ENCODE measurements at places on chromosomes 3 and 15.
A peak's percentile ranks its signal among the peaks of the same experiment; 100 is the strongest.

DNA sequence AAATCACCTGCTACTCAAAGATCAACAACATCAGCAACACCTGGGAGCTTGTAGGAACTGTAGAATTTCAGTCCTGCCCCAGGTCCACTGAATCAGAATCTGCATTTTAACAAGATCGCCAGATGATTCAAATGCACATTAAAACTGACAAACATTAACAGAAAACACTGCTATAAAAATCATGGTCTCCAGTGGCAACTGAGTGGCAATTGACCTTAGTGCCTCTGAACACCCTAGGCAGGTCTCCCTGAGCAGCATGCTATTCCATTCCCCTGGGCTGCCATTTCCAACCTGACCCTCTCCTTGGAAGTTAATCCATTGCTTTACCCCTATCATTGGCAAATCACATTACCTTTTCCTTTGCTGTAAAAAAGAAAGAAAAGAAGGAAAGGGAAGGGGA is 23.0 kb upstream of the TOP2B start:
- DNase-seq, result no peak

GRCh38 chr3:120341658-120342346 is 7.4 kb downstream of the LRRC58 start:
- no peak for DNase-seq

DNA sequence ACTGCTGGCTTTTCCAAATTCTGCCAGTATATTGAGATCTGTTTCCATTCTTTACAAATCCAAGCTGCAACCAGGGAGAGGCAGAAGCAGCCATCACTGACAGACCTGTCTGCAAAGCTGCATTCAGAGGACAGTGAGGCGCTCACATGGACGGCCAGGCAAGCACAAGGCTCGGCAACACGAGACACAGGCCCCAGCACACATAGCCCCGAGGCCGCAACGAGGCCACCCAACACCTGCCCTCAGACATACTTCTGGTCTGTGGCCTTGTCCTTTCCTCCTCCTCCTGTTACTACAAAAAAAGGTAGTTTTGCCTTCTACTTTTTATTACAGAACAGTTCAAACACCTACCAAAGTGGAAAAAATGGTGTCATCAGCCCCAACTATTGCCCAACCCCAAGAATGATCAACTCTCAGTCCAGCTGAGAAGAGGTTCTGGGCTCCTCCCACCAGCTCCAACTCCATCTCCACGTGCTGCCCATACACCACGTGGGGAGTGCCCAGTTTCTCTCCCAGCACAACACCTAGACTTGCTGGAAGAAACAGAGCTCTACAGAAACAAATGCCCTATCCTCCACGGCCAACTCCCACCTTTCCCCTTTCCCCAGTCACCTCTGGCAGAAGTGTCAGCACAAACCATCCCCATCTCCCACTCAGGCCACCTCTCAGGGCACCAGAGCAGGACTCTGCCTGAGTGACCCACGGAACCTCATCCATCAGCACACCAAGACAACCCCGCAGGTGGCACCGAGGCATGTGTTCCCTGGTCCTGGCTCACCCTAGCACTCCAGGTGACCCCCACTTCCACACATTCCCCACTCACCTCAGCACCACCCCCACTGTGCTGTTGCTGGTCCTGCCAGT is 7.4 kb downstream of the ZXDC start:
- no peak for DNase-seq

- DNase-seq, result no peak
These were observed 96.9 kb downstream of the ZPLD1 start for GRCh38 chr3:102531686-102532085.

GRCh38 chr15:25438601-25439368 is at the start of gene UBE3A:
UBE3A (minus strand) TSS chr15:25439024; CDS start chr15:25409107, 29,917 bp downstream.
- DNase-seq, result peak; percentile 79

- no peak for DNase-seq
These were observed 286.9 kb downstream of the UACA start for GRCh38 chr15:70476441-70476840.

- no peak for DNase-seq
These were observed 14.5 kb downstream of the RIOX2 start for GRCh38 chr3:97957617-97958311.

DNA sequence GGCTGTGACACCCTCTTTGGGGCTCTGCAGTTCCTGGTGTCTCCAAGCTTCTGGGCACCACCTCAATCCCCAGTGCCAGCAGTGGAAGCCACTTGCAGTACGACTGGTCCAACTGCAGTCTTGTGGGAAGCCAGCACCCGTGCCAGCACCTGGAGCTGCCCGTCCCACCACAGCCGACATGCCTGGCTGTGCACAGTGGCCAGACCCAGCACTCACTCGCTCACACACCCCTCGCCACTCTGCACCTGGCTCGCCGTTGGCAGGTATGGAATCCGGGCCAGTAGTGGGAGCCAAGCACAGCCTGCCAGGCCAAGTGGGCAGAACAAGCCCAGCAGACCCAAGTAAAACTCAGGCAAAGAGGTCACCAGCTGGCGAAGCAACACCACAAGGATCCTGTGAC is 64.1 kb upstream of the IMPG2 start:
- no peak for DNase-seq

- no peak for DNase-seq
These were observed 2.0 kb downstream of the XRN1 start for GRCh38 chr3:142445816-142446254.

GRCh38 chr15:61653110-61653509 is 407.1 kb downstream of the VPS13C start:
- no peak for DNase-seq

- DNase-seq, result no peak
These were observed 100.0 kb downstream of the PCCB start for GRCh38 chr3:136350132-136350531.

- no peak for DNase-seq
These were observed 47.2 kb downstream of the CCDC33 start for GRCh38 chr15:74283368-74283767.

DNA sequence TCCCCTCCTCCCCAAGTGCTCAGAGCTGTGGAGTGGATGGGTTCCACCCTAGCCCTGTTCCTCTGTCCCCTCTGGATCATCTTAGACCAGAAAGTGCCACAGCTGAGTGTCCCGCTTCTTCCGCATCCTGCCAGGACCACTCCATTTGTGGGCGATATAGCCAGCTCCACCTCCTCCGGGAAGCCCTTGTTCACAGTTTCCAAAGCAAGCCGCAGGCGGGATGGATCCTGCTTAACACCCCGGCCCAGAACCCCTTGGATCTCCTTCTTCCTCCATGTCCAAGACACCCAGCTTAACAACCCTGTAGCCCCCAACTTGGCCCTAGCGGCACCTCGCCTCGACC is 490 bp upstream of the ALAS1 start:
- no peak for DNase-seq

DNA sequence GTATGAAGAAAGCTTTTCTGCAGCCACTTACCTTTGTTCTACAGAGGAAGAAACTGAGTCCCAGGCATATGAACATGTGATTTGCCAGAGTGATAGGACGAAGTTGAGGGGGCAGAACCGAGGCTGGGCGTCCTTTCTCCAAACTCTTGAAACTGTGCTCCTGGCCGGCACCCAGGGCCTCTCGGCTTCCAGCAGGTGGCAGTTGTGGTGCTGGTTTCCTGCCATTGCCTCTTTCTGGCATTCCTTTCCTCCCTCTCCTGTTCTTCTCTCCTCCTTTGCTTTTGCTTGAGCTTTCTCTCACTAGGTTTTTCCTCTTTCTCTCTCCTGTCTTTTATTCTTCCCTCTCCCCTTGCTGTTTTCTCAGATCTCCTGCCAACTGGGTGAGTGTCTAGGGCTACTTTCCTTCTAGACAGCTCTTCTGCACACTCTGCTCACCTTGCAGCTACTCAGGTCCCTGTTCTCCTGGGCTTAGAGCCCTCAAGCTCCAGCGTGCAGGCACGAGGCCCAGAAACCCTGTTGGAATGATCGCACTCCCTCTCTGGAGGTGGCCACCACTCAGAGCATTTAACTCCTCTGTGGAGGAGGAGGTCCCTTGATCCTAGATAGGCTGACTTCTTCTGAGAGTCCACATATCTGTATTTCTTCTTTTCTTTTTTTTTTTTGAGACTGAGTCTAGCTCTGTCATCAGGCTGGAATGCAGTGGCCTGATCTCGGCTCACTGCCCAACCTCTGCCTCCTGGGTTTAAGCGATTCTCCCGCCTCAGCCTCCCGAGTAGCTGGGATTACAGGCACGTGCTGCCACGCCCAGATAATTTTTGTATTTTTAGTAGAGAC is 26.2 kb downstream of the TRAK1 start:
- peak; percentile 67 for DNase-seq

DNA sequence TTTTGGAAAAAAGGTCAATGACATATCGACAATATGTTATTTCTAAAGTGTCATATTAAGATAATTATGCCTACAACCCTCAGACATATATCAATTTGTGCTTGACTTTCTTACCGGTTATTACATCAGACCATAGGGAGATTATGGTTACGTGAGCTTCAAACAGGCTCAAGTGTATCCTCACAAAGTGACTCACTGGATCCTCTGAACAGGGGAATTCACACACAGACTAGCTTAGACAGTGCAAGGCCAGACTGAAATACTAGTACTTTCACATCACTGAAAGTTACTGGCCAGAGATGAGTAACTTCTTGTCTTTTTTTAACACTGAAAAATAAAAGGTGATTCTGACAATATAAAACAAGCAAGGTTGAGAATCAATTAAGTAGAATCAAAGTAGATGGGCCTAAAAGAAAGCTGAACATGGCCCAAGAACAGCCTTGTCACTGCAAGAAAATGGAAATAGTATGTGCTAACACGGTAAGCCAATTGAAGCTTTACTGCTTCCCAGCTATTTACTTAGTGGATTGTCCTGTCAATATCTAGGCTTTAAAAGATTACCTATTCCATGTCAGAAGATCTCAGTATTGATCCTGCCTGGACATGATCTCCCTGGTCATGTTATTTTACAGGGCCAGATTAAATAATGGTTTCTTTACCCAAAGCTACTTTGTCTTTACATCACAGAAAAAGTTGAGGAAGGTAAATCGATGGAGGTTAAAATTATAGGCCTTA is 848.6 kb downstream of the ROBO1 start:
- DNase-seq, result no peak

DNA sequence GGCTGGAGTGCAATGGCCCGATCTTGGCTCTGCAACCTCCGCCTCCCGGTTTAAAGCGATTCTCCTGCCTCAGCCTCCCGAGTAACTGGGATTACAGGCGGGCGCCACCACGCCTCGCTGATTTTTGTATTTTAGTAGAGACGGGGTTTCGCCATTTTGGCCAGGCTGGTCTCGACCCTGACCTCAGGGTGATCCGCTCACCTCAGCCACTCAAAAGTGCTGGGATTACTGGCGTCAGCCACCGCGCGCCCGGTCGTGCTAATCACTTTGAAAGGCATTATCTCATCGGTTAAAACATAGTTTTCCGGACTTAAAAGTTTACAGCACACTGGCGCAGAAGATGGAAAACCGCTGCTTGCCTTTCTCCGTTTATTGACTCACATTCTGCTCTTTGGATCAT is 27.6 kb upstream of the MTHFS start:
- DNase-seq, result no peak

- no peak for DNase-seq
These were observed 29.7 kb upstream of the USP50 start for GRCh38 chr15:50576166-50576565.

DNA sequence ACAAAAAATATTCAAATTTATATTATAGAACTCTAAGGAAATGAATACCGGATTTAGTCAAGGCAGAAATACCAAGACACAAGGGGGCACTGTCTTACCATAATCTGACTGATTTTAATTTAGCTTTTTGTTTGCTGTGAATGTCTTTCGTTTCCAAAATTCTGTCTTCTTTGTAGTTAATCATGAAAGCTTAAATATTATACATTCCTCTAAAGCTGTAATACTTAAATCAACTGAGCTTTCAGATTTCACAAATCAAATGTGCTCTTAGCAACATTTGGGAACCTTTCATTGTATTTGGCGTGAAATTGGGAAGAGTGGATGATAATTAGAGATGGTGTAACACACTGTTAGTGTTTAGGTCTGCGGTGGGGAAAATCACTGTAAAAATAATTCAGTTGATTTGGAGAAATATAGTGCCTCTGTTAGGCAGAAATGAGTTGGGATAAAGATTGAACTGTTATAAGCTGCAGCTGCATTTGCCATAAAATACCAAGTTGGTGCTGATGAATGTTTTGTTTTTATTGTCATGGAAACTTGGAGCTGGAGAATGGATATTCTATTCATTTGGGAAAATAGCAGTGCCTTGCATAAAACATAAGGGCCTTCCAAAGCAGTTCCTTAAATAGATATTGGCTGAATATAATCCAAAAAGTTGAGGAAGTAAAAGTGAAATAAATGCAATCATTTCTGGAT is 228.2 kb downstream of the TCF12 start:
- DNase-seq, result no peak

- DNase-seq, result no peak
These were observed 164.5 kb downstream of the RORA start for GRCh38 chr15:61064651-61065050.

DNA sequence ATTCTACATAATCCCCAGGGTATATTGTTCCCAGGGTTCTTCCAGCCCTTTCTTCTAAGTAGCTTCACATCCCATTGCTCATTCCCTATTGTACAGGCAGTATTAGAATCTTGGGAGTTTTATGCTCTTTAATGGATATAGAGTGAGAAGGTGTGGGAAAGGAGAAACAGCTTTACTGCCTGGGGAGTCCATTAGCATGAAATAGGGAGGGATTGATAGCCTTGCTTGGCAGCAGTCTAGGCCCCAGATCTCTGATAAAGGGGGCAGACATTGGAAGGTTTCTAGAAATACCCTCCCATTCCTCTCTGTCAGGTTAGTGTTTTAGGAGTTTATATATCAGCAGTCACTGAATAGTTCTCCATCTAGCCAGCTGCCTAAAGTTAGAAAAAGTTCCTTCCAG is 334.3 kb downstream of the UNC13C start:
- DNase-seq, result no peak

DNA sequence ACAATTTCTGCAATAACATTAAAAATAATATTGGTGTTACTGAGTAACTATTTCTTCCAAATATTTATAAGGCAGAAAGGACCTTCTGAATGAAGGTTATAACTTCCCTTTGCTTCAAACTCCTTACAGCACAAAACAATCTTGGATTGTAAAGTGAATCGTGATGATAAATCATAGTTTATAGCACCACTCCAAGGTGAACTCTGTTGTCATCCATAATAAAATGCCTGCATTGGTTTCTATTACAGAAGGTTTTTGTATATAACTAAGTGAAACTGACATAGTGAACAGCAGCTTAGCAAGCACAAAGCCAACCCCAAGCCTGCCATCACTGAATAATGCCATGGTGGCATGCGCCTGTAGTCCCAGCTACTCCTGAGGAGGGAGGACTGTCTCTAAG is 86.3 kb downstream of the MME start:
- DNase-seq, result no peak

DNA sequence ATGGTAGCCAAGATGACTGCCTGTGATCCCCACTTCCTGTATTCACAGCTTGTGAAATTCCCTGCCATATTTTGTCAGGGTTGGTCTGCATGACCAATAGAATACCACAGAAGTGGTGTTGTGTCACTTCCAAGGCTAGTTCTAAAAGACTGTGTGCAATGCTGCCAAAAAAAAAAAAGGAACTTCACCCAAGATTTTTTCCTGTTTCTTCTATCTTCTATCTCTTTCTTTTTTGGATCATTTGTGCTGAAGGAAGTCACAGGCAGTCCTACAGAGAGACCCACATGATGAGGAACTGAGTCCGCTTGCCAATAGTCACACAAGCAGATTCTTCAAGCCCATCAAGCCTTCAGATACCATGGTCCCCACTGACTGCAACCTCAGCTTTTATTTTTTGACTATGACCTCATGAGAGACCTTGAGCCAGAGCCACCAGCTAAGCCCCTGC is 18.1 kb upstream of the RAF1 start:
- DNase-seq, result no peak

All from anterior cingulate cortex (tissue), 58 donors.